ENCODE measurements at places on chromosomes 3 and 15. TPM values are rescaled to one million over a fixed set of nuclear protein-coding genes. Genes with fewer than 3 reads are reported as not detected.

Gene SLC51A
- total RNA-seq = 23.1 TPM

Gene GOLGA6D
- total RNA-seq = 0.27 TPM

Gene FOXB1
- not detected for total RNA-seq

GRCh38 chr15:77168616-77169015, 97.7 kb upstream of the TSPAN3 start:
- H3K36me3 ChIP-seq = no peaks in the 10 kb centered on the region
- no peak for DNase-seq
- no peak overlapping the region for H3K27ac ChIP-seq
- H3K27me3 ChIP-seq = no peaks in the 10 kb centered on the region

- no peak overlapping the region for H3K27ac ChIP-seq
- DNase-seq = no peak
- H3K4me1 ChIP-seq = no peaks in the 10 kb centered on the region
Observed at GRCh38 chr3:144165482-144165881, 193.9 kb downstream of the DIPK2A start.

DNA sequence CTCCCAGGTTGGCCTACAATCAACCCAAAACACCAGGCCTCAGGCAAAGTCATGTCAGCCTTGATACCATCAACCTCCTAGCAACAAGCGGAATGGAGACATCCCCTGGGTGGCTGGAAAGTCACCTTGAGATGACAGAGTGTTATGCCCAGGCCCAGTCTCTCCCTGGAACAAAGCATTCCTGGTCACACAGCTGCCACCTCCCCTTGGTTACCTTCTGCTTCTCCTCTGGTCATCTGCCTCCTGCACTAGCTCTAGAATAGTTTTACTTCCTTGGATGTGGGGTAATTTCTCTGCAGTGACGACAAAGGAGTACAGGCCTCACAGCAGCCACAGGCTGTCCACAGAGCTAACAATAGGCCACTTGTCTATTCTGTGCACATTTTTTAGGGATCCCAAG, 114.9 kb downstream of the RFTN1 start:
- no peak for DNase-seq
- H3K4me3 ChIP-seq = no peak overlapping the region
- H3K36me3 ChIP-seq = no peaks in the 10 kb centered on the region
- no peak overlapping the region for H3K27ac ChIP-seq
- H3K4me1 ChIP-seq = no peaks in the 10 kb centered on the region

DNA sequence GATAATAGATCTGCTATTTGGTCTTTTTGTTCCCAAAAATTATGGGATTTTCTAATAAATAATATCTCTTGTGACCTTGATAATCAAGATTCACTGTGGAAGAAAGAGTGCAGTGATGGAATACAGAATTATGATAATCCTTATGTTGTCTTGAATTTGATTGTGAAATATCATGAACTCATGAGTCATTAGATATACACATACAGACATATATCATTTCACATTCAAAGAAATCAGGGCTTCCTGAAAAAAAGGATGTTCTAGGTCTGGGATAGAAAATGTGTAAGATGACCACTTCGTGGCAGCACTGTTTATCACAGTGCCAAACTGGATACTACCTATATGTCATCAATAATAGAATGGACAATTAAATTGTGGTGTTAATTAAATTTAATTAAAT, 97.7 kb downstream of the DPH6 start:
- DNase-seq = no peak
- no peak overlapping the region for H3K4me3 ChIP-seq
- H3K27ac ChIP-seq = no peak overlapping the region
- no peaks in the 10 kb centered on the region for H3K27me3 ChIP-seq
- H3K36me3 ChIP-seq = no peaks in the 10 kb centered on the region

Gene TMEM266
- not detected for total RNA-seq

Gene PPP1R14D
- total RNA-seq = not detected

DNA sequence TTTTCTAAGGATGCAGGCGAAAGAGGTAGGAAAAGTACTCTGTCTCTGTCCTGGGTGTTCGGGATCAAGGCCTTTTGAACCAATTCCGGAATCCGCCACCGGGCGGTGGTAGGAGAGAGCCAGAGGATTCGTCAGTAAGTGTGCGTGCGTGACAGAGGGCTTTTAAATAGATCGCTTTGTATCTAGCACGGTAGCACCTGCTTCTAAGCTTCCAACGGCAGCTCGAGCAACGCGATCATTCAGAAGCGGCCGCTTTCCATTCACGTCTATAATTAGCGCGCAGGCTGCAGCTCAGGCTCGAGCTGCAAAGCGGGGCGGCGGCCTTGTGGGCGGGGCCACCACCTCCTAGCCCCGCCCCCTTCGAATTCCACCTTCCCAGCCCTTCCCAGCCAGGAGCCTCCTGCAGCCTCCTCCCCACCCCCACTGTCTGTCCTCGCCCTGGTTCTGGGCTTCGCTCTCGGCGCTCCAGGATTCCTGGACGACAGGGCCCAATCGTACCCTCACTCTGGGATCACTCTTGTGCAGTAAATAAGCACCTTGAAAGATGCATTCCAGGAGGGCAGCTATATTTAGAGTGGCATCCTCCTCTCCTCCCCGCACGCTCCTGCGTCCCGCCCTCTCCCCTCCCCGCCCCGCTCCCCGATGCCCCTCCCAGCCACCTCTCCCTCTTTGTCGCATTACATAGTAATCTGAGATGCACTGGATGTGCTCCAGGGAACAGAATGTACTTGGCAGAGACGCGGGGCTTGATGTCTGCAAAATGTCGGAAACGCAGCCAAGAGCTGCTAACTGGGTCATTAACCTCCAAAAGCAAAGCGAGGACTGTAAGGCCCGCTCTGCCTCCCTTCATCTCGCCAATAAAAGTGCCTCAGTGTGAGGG, 224.1 kb upstream of the TPRG1 start:
- peak overlapping the region; percentile 98 for H3K27ac ChIP-seq
- no peaks in the 10 kb centered on the region for H3K4me1 ChIP-seq
- DNase-seq = peak; percentile 89
- H3K4me3 ChIP-seq = peak overlapping the region; percentile 65

Gene CYP8B1
- total RNA-seq = 301 TPM

Data from right lobe of liver (tissue), 6 donors.